ENCODE measurements at places on chromosomes 4 and X. TPM values are rescaled to one million over a fixed set of nuclear protein-coding genes. Genes with fewer than 3 reads are reported as not detected.

MBNL3 gene
- total RNA-seq: 42.6 TPM

- DNase-seq: no peak
These were observed 4.5 kb upstream of the RHOH start for GRCh38 chr4:40192114-40193015.

CCSER1 gene
- 6.4 TPM for total RNA-seq

DNA sequence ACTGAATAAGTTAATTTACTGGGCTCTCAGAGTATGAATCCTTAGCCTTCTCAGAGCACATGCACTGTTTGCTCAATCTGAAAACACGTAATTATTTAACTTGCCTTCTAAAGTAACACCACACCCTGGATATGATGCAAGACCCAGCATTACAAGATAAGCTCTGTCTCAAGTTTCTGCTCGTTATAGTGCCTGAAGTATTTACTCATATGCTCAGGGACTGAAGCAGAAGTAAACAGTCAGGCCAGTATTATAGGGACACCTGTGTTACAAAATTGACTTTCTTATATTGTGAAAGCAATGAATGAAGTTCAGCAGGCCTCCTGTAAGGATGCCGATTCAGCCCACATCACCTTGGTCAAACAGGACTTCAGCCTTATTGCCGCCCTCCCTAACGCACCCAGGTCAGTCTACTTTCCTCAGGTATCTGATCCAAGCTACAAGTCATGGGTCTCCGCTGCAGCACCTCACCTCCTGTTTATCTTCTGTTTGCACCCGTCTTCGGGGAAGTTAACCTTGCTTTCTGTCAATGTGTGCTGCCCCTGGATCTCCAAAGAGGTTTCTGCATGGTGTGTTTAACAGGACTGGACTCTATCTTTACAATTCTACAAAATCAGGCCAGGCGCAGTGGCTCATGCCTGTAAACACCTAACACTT lies 42.8 kb upstream of the KLF3 start:
- DNase-seq: no peak

TMPRSS11A gene
- total RNA-seq: not detected

GAB3 gene
- 3.9 TPM for total RNA-seq

GRCh38 chrX:138349351-138349750 lies 362.2 kb downstream of the FGF13 start:
- no peak for DNase-seq

- no peak for DNase-seq
These were observed 1831.8 kb downstream of the PCDH7 start for GRCh38 chr4:32551943-32552342.

GPRIN3 gene
- 4.0 TPM for total RNA-seq

ARMCX1 gene
- 36.9 TPM for total RNA-seq

GRCh38 chr4:169100670-169101101 lies 90.6 kb upstream of the CBR4 start:
- no peak for DNase-seq

GRCh38 chr4:154004016-154004415 lies 215.1 kb upstream of the SFRP2 start:
- no peak for DNase-seq

NRK gene
- total RNA-seq: 2.6 TPM

RRH gene
- total RNA-seq: 0.66 TPM

DNA sequence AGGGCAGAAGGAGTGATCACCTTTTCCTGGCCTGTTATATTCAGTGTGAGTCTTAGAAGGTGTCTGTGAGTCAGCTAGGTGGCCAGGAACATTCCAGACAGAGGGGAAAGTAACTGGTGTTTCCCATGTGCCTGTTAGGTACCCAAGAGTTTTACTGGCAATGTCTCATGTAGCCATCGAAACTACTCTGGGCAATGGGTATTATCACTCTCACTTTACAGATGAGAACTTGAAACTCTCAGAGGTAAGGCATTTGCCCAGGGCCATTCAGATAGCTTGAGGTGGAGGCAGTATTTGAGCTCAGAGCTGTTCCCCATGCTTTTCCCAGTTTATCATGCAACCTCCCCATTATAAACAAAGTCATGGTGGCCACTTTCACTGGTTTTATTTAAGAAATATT lies 80.4 kb upstream of the NHS start:
- no peak for DNase-seq

- DNase-seq: no peak
These were observed 79.2 kb upstream of the ATOH1 start for GRCh38 chr4:93749292-93749761.

NSUN7 gene
- 9.5 TPM for total RNA-seq

TMEM271 gene
- not detected for total RNA-seq

- no peak for DNase-seq
These were observed 58.6 kb upstream of the CAPN6 start for GRCh38 chrX:111328858-111329257.

LRP2BP gene
- total RNA-seq: 0.96 TPM

GRCh38 chrX:44731160-44731559 lies 112.7 kb upstream of the DUSP21 start:
- DNase-seq: no peak

SORCS2 gene
- total RNA-seq: 1.3 TPM

GRCh38 chr4:141657550-141658250 lies 21.3 kb downstream of the IL15 start:
- no peak for DNase-seq

FAM9B gene
- total RNA-seq: not detected

DNA sequence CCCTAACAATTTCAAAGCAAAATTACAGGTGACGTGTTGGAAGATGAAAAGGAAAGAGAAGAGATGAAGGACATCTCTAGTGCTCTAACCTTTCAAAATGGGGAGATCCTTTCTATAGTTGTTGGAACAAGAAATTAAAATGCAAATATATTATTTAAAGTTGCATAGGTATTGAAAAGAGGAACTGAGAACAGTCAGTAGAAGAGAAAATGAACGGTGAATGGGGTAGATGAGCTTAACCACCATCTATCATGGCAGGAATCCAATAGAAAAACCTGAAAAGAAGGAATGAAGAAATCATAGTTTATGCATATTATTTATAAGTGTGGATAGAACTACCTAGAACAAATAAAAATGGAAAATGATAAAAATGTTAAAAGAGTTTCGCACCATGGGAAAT lies 42.0 kb downstream of the ANXA5 start:
- no peak for DNase-seq

TMPRSS11D gene
- not detected for total RNA-seq

GRCh38 chr4:76354517-76355473 lies 48.3 kb downstream of the STBD1 start:
- no peak for DNase-seq

HPSE gene
- 1.3 TPM for total RNA-seq

- no peak for DNase-seq
These were observed 214.3 kb downstream of the LDB2 start for GRCh38 chr4:16684097-16684496.

DNA sequence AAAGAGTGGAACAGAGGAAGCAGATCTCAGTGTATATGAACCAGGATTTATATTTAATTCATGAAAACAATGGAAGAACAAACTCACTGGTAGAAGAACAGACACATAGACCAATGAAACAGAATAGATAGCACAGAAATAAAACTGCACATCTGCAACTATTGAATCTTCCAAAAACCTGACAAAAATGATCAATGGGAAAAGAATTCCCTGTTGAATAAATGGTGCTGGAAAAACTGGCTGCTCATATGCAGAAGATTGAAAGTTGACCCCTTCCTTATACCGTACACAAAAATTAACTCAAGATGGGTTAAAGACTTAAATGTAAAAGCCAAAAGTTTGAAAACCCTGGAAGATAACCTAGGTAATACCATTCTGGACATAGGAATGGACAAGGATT lies 391.0 kb downstream of the MAGEB5 start:
- DNase-seq: no peak

MAOB gene
- total RNA-seq: 46.0 TPM

- no peak for DNase-seq
These were observed 226.2 kb upstream of the FAT1 start for GRCh38 chr4:186949847-186950246.

RTL5 gene
- 5.0 TPM for total RNA-seq

TDO2 gene
- not detected for total RNA-seq

GRCh38 chr4:85713005-85713404 lies 238.1 kb downstream of the ARHGAP24 start:
- DNase-seq: no peak

DNA sequence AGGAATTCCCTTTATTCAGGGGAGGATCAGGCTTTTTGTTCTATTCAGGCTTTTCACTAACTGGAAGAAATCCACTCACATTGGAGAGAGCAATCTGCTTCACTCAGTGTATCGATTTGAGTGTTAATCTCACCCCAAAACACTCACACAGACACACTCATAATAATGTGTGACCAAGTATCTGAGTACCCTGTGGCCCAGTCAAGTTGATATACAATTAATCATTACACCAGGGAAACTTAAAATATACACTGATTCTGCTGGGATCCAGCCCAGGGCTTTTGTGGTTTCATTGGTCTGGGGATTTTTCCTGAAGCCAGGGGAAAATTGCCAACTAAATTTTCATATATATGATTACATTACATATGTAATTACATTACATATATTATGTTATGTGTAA lies 44.0 kb upstream of the GATB start:
- no peak for DNase-seq

- DNase-seq: no peak
These were observed 18.4 kb upstream of the FAM47E start for GRCh38 chr4:76233083-76233482.

SPANXD gene
- total RNA-seq: not detected

- DNase-seq: no peak
These were observed 25.3 kb upstream of the CLDN24 start for GRCh38 chr4:183347566-183347965.

DNA sequence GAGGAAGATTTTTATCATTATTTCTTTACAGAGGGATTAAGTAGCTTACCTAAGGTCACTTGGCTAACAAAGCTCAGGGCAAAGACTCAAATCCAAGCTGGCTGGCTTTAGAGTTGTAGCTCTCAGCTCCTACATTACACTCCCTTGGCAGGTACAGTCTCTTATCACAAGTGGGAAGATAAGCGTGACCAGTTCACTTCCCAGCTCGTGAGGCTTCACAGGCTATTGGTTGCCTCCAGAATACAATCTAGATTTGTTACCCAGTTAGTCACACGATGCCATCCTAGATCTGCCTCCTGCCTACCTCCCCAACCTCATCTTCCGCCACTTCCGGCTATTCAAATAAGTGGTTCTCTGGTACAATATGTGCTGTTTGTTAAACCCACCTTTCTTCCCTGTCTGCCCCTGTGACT lies 3.7 kb downstream of the MMRN1 start:
- no peak for DNase-seq

DNA sequence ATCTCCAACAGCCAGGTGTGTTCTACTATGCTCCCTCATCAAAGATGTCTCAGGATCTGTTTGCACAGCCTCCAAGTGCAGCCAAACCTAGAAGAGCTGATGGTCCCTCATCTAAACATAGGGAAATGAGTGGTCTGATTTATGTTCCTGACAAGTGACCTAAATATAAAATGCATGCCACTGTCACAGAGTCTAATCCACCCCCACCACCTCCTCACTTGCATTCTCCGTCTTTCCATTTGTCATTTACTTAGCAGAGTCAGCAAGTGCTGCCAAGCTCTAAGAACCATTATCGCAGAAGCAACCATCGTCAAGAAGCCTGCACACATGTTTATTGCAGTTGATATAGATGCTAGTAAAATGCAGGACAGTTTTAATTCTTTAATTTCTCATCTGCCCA lies 33.1 kb upstream of the VCX3A start:
- no peak for DNase-seq

BTC gene
- 6.1 TPM for total RNA-seq

DNA sequence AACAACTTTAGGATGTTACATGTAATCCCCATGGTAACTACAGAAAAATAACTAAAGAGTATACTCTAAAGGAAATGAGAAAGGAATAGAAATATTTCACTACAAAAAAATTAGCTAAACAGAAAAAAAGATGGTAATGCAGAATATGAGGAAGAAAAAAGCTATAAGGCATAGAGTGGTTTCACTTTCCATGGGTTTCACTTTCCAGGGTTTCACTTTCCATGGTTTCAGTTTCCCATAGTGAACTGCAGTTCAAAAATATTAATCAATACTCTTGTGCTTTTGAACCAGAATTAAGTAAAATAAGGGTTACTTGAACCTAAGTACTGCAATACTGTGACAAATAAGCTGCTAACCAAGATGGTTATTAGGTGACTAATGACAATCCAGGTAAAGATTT lies 42.0 kb downstream of the NPFFR2 start:
- DNase-seq: no peak

TRO gene
- total RNA-seq: 22.0 TPM

- DNase-seq: no peak
These were observed 630.4 kb upstream of the FTHL17 start for GRCh38 chrX:31702222-31702621.

DNA sequence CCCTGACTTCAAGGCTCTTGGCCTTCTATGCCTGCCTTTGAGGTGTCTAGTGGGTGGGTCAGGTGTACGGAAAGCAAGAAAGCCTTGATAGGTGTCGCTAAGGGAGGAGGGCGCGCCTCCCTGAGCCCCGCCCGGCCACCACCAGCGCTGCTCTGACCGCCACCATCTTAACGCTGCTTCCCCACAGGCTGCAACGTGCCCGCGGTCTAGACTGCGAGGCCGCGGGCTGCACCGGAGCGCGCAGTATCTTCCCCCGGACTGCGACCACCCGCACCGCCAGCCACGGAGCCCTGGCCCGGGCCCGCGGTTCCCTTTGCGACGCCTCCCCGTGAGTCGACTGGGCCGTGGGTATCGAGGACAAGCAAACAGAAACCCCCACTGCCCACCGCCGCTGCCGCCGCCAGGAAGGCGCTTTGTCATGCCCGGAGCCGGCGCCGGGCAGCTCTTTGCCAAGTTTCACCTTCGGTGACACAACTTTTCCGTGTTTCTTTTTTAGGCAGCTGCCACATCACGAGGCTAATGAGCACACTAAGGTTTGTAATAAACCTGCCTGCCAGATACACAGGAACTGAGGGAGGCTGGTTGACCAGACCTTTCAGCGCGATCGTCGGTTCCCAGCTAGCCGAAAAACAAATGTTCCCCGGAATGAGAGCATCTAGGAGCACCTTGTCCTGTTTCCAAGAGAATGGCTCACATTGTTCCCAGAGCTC lies 335.8 kb upstream of the F9 start:
- no peak for DNase-seq

GRCh38 chr4:10620935-10621488 lies 63.6 kb downstream of the CLNK start:
- no peak for DNase-seq

- DNase-seq: no peak
These were observed 93.8 kb downstream of the INPP4B start for GRCh38 chr4:142752202-142752786.

GABRG1 gene
- total RNA-seq: not detected

PDGFRA gene
- total RNA-seq: 154 TPM

DNA sequence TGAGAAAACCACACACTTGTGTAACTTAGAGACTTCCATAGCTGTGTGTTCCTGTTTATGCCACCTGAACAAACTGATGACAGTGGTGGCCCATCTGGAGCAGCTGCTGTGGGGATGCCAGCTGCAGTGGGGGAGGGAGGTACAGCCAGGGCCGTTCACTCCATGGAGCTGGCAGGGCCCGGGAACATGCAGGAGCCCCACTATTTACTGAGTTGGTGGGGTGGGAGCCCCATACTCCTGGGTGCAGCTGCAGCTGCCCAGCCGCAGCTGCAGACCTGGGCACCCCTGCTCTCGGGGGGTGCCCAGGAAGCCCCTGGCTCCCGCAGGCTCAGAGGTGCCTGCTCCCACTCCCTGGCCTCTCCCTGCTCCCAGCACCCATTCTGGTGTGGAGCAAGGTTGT lies 398.6 kb upstream of the RASGEF1B start:
- DNase-seq: no peak
